ENCODE measurements at places on chromosomes 1 and 21.

- no peak overlapping the region for H3K4me3 ChIP-seq
- H3K27ac ChIP-seq, result no peak overlapping the region
- DNase-seq, result no peak
- H3K27me3 ChIP-seq, result no peaks in the 10 kb centered on the region
- peaks cover 88% of the 10 kb centered on the region for H3K36me3 ChIP-seq
- H3K4me1 ChIP-seq, result no peaks in the 10 kb centered on the region
Measured at GRCh38 chr1:110019770-110020169, 14.7 kb upstream of the STRIP1 start.

GRCh38 chr21:39852021-39852721 is 15.1 kb upstream of the PCP4 start:
- no peaks in the 10 kb centered on the region for H3K27me3 ChIP-seq
- no peak overlapping the region for H3K4me3 ChIP-seq
- H3K36me3 ChIP-seq, result peaks cover 7% of the 10 kb centered on the region
- no peak overlapping the region for H3K27ac ChIP-seq
- DNase-seq, result no peak

GRCh38 chr1:243554686-243555085 is 295.4 kb downstream of the AKT3 start:
- H3K4me1 ChIP-seq, result peaks cover 6% of the 10 kb centered on the region
- no peaks in the 10 kb centered on the region for H3K27me3 ChIP-seq
- no peaks in the 10 kb centered on the region for H3K36me3 ChIP-seq
- no peak for DNase-seq
- no peak overlapping the region for H3K4me3 ChIP-seq
- H3K27ac ChIP-seq, result no peak overlapping the region

DNA sequence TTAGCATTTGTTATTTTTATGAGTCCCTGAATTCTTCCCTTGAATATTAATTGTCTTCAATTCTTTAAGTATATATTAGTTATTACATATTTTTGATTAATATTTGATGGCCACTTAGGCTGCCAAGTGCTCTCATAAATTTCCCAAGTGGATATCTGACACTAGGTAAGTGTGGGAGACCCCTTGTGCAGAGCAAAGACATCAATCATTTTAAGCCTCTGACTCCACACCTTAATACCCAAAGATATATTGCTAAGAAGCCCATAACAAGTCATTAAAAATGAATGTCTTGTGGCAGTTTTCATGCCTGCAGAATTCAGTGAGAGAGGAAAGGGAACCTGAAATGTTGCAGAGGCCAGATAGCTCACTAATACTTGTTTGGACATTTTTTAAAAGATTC is 58.4 kb upstream of the PROX1 start:
- H3K36me3 ChIP-seq, result no peaks in the 10 kb centered on the region
- H3K27ac ChIP-seq, result no peak overlapping the region
- H3K4me1 ChIP-seq, result peaks cover 5% of the 10 kb centered on the region

DNA sequence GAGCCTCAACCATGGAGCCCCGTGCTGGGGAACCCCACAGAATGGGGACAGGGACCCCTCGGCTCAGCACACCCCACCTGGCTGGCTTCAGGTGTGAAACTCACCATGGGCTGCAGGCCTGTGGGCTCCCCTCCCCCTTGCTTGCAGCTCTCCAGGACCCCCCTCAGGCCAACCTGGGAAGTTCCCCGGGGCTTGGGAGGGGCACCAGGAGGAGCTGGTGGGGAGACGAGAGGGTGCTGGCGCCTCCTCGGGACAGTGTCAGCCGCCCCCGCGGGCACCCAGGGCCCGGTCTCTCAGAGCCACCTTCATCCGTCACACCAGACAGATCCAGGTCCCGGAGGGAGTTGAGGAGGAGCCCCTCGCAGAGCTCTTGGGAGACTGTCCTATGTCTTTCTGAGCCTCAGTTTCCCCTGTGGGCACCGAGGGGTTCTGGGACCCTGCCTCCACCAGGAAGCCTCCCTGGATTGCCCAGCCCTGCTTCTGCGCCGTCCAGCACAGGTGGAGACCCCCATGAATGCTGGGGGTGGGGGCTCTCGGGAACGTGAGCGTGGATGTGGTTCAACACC is 657 bp upstream of the TNFRSF18 start:
- peaks cover 5% of the 10 kb centered on the region for H3K36me3 ChIP-seq
- H3K27ac ChIP-seq, result no peak overlapping the region
- no peak for DNase-seq
- no peak overlapping the region for H3K4me3 ChIP-seq
- H3K4me1 ChIP-seq, result peaks cover 15% of the 10 kb centered on the region
- no peaks in the 10 kb centered on the region for H3K27me3 ChIP-seq

GRCh38 chr1:7993593-7994479 is 32.3 kb downstream of the ERRFI1 start:
- no peak overlapping the region for H3K4me3 ChIP-seq
- no peak overlapping the region for H3K27ac ChIP-seq
- no peak for DNase-seq
- peaks cover 18% of the 10 kb centered on the region for H3K4me1 ChIP-seq
- H3K36me3 ChIP-seq, result peaks cover 18% of the 10 kb centered on the region

DNA sequence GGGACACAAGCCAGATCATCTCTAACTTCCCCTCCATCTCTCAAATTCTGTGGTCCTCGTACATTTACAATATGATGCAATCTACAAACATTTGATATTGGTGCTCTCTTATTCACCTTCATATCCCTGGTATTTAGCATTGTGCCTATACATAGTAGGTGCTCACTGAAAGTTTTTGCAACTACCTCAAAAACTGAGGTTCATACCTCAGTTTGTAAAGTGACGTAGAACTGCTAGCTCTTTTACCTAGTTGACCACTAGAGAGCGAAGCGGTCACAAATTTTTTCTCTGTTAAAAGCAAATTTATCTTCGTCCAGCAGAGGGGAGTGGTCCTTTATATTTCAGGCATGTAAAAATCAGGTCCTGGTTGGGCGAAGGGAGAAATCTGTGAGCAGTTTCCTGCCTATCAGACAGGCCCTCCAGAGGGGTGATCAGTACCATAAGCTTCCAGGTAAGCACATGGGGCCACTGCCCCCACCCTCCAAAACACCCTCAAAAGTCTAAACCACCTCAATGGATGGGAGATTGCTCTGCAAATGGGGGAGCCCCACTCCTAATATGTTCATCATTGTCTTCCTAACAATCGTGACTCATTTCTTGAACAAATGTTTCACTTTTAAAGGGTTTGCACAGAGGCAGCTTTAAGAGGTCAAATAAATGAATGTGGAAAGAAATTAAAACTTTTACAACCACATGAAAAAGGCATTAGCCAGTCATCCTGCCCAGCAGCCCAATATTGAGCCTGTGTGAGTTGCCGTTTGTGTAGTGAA is 10.6 kb upstream of the HLCS start:
- no peaks in the 10 kb centered on the region for H3K36me3 ChIP-seq
- H3K4me1 ChIP-seq, result peaks cover 8% of the 10 kb centered on the region
- H3K27me3 ChIP-seq, result no peaks in the 10 kb centered on the region

DNA sequence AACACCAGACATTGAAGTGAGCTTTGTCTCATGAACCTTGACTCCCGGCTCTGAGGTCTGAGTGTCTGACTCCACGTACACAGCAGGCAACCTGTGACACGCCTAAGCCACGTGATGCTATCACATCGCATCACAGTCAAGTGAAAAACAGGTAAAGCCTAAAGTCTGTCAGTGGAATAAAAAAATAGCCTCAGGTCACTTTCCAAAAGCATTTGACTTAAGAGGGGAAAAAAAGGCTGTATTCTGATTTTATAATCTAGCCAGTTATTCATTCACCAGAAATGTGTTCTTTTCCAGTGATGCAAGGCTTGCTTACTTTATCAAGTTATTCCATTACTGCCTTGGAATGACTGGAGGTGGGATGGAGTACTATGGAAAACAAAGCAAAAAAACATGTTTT is 163.2 kb upstream of the HMCN1 start:
- no peak overlapping the region for H3K27ac ChIP-seq
- no peaks in the 10 kb centered on the region for H3K27me3 ChIP-seq
- no peak for DNase-seq
- H3K4me1 ChIP-seq, result peaks cover 43% of the 10 kb centered on the region
- H3K36me3 ChIP-seq, result no peaks in the 10 kb centered on the region

DNA sequence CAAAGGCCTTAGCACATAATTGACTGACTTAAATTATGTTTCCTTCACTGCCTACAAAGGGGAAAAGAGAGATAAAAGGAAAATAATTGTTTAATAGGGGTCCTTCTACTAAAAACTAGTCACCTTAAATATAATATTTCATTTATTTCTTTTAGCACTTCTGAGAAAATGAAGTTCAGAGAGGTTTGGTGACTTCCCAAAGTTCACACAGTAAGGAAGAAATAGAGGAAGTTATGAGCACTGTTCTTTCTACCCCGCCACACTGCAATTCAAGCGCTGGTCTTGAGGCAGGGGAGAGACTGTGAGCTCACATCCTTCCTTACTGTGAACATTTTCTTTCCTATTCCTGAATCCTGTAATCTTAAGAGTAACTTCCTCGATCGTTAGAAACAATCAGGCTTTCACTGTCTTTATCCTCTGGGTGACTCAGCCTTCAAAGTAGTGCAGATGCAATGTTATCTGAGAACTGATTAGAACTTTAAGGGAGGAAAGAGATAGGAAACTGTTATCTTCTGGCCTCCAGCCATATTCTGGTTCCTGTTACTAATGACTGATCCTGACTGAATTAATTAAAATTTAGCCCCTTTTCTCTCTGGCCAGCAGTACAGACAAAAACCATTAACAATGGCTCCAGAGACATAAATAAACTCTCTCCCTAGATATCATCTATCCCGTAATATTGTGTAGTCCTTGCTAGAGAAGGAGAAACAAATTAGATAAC is 6.8 kb downstream of the RGS5 start:
- H3K4me3 ChIP-seq, result no peak overlapping the region
- no peak for DNase-seq
- H3K27ac ChIP-seq, result no peak overlapping the region

- no peaks in the 10 kb centered on the region for H3K4me1 ChIP-seq
- H3K4me3 ChIP-seq, result no peak overlapping the region
- H3K36me3 ChIP-seq, result no peaks in the 10 kb centered on the region
- no peak for DNase-seq
- H3K27ac ChIP-seq, result no peak overlapping the region
Measured at GRCh38 chr1:37945743-37946702, 830 bp downstream of the INPP5B start.

DNA sequence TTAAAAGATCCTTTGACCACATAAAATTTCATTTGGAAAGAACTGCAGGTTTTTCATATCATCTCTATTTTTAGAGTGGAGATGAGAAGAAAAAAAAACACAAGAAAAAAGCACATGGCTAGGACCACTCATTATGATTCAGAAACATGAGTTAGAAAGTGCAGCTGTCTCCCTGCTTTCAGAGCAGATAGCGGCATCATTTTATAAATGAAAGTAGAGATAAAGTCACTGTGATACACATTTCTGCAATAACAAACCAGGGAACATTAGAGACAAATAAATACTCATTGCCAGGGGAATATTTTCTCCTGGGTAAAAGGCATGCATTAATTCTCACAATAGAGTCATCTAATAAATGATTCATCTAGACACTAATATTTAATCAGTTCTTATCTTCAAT is 87.5 kb upstream of the PLPPR4 start:
- no peaks in the 10 kb centered on the region for H3K4me1 ChIP-seq
- no peak overlapping the region for H3K4me3 ChIP-seq
- no peaks in the 10 kb centered on the region for H3K36me3 ChIP-seq
- no peak for DNase-seq
- no peaks in the 10 kb centered on the region for H3K27me3 ChIP-seq

- no peaks in the 10 kb centered on the region for H3K36me3 ChIP-seq
- no peak overlapping the region for H3K4me3 ChIP-seq
- H3K27ac ChIP-seq, result no peak overlapping the region
- H3K27me3 ChIP-seq, result no peaks in the 10 kb centered on the region
- H3K4me1 ChIP-seq, result no peaks in the 10 kb centered on the region
Measured at GRCh38 chr1:121587777-121588176, 403.0 kb downstream of the SRGAP2C start.

DNA sequence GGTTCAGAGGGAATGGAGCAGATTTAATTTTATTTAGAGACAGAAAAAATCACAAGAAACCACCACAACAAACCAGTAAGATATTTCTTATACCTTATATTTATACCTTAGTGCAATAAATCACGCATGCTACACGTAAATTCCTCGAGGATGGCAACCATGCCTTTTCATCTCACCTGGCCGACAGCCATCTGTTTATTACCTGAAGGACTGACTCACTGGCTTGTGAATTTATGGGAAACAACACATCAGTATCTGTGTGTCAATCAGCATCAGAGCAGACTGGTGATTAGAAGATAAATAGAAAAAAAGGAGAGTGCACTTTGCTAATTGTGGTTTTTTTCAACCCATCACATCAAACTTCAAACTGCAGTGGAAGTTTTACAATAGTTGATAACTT is 58.4 kb downstream of the S1PR1 start:
- peak; percentile 49 for DNase-seq
- H3K4me1 ChIP-seq, result peaks cover 8% of the 10 kb centered on the region
- peaks cover 26% of the 10 kb centered on the region for H3K27me3 ChIP-seq
- no peak overlapping the region for H3K4me3 ChIP-seq

DNA sequence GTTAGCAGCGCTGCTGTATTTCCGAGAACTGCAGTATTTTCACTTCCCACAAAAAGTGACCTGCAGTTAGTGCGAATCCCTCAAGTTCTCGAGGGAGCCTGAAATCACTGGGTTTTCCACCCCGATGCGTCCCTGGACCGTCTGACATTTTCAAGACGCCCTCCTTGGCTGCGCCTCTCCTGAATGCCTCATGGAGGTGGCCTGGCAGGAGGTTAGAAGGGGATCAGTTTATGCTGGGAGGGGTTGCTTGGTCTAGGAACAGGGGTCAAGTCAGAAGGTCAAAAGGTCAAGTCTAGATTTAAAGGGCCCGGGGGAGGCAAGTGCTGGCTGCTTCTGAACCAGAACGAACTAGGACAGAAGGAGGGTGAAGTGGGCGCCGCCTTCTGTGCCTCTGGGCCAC is 176.8 kb downstream of the PRDM16 start:
- no peaks in the 10 kb centered on the region for H3K4me1 ChIP-seq
- no peak overlapping the region for H3K4me3 ChIP-seq

- H3K4me1 ChIP-seq, result peaks cover 16% of the 10 kb centered on the region
- no peak overlapping the region for H3K27ac ChIP-seq
- no peaks in the 10 kb centered on the region for H3K27me3 ChIP-seq
Measured at GRCh38 chr1:235955777-235956176, 89.1 kb upstream of the LYST start.

GRCh38 chr1:27348861-27349783 is 7.3 kb downstream of the SYTL1 start:
- peak; percentile 69 for DNase-seq
- H3K4me1 ChIP-seq, result peaks cover 19% of the 10 kb centered on the region
- H3K4me3 ChIP-seq, result no peak overlapping the region

- peaks cover 18% of the 10 kb centered on the region for H3K4me1 ChIP-seq
- peaks cover 13% of the 10 kb centered on the region for H3K36me3 ChIP-seq
- H3K27me3 ChIP-seq, result no peaks in the 10 kb centered on the region
- H3K27ac ChIP-seq, result no peak overlapping the region
Measured at GRCh38 chr1:115677182-115677555, 35.4 kb downstream of the VANGL1 start.

DNA sequence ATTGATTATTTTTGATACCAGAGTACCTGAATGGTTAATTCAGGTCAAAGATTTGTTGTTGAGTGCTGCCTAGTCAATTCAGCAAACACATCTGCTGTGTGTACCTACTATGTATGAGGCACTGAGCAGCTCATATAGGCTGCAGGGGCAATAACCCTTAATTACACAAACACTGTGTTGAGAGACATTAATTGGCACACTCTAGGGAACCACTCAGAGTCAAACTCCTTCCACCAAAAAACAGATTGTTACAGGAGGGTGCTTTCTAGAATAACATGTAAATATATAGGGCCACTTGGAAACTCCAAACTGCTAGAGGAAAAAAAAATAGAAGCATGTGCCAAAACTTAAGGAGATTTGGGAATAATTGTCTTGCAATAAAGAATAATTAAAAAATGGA is 31.3 kb downstream of the UBE2U start:
- H3K27me3 ChIP-seq, result peaks cover 7% of the 10 kb centered on the region
- H3K36me3 ChIP-seq, result no peaks in the 10 kb centered on the region
- H3K4me3 ChIP-seq, result no peak overlapping the region
- DNase-seq, result no peak

- H3K4me1 ChIP-seq, result no peaks in the 10 kb centered on the region
- H3K27ac ChIP-seq, result no peak overlapping the region
- H3K27me3 ChIP-seq, result no peaks in the 10 kb centered on the region
Measured at GRCh38 chr1:48710318-48710717, 66.4 kb downstream of the BEND5 start.

Measured in MCF 10A (cell line).